ENCODE measurements at places on chromosomes 16 and 17.

DNA sequence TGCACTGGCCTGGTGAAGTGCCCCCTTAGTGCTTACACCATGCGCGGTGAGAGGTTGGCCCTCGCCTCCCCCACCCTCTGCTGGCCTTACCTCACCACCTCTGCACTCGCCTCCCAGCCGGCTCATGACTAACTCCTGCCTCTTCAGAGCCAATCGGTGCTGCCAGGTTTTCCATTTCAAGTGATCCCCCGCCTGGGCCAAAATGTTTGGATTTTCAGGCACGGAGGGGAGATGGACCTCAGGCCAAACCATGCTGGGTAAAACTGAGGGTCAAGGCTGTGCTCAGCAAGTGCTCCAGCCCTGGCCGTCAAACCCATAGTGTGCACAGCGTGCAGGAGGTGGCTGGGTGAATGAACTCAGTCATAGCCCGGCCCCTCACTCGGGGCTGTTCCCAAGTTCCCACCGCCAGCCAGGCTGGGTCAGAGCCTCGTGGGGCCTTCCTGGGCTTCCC is 175.4 kb downstream of the SEC14L1 start:
- no peak for DNase-seq

GRCh38 chr17:30021708-30022317 is 80.4 kb downstream of the EFCAB5 start:
- no peak for DNase-seq

- DNase-seq = no peak
These were observed 4.5 kb downstream of the ZNF652 start for GRCh38 chr17:49357516-49357915.

- no peak for DNase-seq
These were observed 120.2 kb upstream of the SALL1 start for GRCh38 chr16:51271156-51271701.

DNA sequence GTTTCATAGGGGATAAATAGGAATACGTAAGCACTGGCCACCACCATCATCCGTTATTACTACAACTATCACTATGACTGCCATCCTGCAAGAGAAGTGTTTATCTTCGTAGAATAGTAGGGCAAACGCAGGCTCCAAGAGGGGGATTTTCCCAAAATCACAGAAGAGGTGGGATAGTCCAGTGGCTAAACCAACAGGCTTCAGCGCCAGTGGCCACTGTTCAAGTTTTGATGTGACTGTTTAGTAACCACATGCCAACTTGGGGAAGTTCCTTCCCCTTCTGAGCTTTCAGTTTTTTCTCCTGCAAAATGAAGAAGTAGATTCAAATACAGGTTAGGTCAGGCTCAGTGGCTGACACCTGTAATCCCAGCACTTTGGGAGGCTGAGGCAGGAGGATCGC is 60.7 kb upstream of the GRIN2A start:
- no peak for DNase-seq

DNA sequence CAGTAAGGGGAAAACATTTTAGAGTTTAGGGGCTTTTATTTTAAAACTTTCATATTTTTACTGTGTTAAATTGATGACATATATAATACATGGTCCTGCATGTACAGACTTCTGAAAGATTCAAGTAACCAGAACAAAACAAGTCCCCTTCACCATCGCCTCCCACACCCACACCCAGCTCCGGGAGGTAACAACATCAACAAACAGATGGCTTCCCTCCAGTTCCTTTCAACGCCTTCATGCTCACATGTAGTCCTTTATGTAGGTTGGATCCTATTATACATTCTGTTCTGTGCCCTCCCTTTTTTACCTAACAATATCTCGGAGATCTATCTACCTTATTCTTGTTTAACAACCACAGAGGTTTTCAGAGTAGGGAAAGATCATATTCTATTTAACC is 30.5 kb downstream of the GINS3 start:
- DNase-seq = no peak

DNA sequence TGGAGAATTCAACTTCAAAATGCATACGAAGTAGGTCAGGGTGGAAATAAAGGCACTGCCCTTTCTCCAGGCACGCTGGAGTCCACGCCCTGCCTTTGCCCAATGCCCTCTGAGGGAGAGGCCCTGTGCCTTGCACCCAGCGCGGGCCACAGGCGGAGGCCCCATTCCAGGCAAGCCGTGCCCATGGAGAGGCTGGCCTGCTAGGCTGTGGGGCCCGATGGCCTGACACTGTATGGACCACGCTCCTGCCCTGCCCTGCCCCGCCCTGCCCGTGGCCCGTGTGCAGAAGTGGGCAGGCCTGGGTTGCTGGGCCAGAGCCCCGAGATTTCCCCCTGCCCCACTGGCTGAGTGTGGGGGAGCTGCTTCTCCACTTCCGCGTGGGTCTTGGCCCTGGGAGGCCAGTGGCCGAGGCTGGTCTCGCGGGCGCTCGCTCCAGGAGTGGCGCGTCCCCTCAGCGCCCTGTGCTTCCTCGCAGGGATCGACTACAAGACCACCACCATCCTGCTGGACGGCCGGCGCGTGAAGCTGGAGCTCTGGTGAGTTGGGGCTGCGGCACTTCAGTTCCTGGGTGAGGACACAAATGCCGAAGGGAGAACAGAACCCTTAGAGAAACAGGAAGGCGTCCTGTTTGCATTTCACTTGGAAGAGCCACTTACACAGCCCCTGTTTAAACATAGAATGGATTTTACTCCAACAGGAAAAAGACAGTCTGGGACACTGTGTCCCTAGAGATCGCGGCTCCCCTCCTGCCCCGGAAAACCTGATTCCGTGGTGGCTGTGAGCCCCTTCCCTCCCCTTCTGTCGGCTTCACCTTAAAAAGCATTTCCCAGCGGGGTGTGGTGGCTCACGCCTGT is 13.8 kb upstream of the WFIKKN1 start:
- no peak for DNase-seq

DNA sequence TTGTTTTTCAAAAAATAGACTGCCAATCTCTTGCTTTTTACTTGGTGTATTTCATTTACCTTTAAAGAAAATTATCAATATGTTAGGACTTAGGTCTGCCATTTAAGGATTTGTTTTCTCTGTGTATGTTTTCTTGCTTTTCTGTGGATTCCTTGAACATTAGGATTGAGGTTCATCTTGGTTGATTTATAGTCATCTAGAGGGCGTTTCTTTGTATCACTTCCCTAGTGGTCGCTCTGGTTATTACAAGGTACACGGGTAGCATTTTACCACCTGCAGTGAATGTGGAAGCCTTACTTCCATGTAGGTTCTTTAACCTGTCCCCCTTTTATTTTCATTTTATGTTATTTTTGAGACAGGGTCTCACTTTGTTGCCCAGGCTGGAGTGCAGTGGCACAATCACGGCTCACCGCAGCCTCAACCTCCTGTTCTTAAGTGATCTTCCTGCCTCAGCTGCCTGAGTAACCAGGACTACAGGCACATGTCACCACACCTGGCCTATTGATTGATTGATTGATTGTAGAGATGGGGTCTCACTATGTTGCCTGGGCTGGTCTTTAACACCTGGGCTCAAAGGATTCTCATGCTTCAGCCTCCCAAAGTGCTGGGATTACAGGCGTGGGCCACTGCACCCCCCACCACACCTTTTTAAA is 35.2 kb upstream of the CBX4 start:
- no peak for DNase-seq

- DNase-seq = no peak
These were observed 675 bp downstream of the RNF213 start for GRCh38 chr17:80261159-80261894.

- no peak for DNase-seq
These were observed 109.3 kb upstream of the TNRC6C start for GRCh38 chr17:77849239-77849638.
